ENCODE measurements at places on chromosomes 6 and 20. TPM values are rescaled to one million over a fixed set of nuclear protein-coding genes. Genes with fewer than 3 reads are reported as not detected.

DNA sequence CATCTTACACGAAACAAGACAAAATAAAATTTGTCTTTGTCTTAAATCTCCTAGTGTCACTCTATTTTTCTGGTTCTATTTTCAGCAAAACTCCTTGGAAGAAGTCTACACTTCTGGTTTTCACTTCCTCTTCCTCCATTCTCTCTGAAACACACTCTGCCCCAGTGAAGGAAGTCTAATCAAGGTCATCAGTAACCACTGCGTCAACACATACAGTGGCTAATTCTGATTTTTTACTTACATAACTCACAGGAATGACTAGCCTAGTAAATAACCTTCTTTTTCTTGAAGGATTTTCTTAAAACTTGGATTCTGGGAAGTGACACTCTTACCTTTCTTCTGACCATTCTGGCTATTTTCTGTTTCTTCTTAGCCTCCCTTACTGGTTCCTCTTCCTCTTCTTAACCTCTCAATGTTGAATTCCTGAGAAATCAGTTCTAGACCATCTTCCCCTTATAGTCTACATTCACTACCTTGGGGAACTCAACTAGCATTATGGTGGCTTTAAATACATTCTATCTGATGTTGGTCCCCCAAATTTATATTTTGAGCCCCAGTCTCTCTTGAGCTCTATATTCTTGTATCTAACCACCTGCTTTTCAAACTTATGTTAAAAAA is 37.5 kb downstream of the AIG1 start:
- no peak for DNase-seq

The GABRR2 gene
- polyA plus RNA-seq: 2.3 TPM

GRCh38 chr6:118722829-118723813 is 71.7 kb upstream of the CEP85L start:
- DNase-seq: no peak

DNA sequence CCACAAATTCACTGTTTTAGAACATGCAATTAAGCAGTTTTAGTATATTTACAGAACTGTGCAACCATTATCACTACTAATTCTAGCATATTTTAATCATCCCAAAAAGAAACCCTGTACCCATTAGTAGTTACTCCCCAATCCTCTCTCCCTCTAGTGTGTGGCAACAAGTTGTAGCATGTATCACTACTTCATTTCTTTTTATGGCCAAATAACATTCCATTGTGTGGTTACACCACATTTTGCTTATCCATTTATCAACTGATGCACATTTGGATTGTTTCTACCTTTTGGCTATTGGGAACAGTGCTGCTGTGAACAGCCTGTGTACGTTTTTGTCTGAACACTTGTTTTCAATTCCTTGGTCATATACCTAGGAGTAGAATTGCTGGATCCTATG is 31.5 kb upstream of the FKBP1A start:
- DNase-seq: no peak

The MAP3K7 gene
- 45.8 TPM for polyA plus RNA-seq

DNA sequence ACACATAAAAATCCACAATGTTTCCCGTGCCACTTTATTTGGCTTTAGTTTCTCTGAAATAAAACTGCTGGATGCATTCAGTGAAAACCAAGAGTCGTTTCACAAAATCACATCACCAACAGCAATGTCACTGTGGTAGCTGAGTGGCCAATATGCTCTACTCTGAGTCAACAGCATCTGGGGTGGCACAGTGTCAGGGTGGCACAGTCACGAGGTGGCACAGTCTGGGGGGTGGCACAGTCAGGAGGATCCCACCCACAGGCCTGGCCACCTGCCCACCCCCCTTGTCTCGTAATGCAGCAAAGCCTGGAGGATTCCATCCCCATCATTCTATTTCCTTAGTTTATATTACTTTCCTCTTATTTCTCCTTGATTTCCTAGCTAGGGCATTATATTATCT is 87.0 kb downstream of the ANKRD60 start:
- no peak for DNase-seq

DNA sequence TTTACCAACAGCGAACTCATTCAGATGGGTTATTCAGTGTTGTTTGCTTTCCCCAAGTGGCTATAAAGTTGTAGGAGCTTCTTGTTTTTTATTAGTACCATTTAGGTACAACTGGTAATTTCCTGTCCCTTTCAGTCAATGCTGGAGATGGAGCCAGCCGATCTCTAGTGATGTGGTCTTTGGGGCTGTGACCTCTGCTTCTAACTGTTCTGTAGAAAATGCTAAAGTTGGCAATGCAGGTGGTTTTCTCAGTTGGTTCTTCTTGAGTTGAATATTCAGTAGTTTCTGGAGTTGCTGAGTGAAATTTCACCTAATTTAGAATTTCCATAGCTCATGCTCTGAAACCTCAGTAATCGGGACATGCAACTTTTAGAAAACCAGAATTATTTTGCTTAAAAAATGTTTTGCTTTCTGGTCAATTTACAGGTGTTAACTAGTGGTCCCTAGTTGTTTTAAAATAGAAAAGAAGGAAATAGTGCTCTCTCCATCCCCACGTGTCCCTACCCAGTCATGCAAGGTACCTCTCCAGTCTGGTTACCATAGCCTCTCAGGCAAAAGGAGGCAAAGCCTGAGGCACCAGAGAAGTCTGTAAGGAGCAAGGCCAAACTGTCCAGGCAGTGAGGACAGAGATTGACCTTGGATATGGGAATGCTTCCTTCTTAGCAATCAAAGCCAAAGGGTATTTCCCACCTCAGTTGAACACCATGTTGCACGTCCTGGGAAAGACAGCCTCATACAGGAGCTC is 27.3 kb upstream of the GABRR1 start:
- DNase-seq: no peak

GRCh38 chr20:57175397-57176010 is 90.9 kb downstream of the BMP7 start:
- DNase-seq: no peak

DNA sequence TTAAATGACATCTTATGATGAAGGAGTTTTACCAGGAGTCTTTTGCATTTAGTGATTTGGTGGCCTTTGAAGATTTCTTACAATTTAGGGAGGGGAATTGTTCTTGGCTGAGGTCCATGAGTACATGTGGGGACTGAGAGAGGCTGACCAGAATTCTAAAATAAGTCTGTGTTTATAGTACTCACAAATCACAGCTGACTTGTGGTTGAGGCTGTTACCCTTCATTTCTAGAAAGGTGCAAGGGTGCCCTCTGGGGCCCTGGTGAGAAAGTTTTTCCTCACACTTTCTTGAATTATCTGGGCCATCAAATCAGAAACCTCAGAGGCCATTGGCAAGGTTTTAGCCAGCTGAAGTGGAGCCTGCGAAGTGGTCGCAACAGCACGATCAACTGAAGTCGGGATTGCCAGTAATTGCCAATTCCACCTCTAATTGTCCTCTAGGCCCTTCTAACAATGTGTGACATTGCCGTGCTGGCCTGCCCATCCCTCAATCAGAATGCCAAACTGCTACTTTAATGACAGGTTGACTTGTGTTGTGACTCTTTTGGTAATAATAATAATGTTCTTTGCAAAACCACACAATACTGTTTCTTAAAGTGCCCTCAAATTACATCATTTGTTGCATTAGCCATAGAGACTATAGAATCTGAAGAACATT is 221.6 kb downstream of the OGFRL1 start:
- peak; percentile 62 for DNase-seq
